Left cardiac atrium (tissue), 4 donors: ENCODE measurements at places on chromosomes 5 and 9. TPM values are rescaled to one million over a fixed set of nuclear protein-coding genes. Genes with fewer than 3 reads are reported as not detected.

- no peak for DNase-seq
Observed at GRCh38 chr5:17766031-17766430, 131.8 kb downstream of the TAF11L14 start.

GRCh38 chr5:68424799-68425537 is 209.4 kb downstream of the PIK3R1 start:
- no peak for DNase-seq

GRCh38 chr5:94209272-94209671 is 409.1 kb downstream of the KIAA0825 start:
- no peak for DNase-seq

GRCh38 chr9:78320875-78321496 is 24.1 kb downstream of the PSAT1 start:
- DNase-seq, result no peak

- DNase-seq, result no peak
Observed at GRCh38 chr5:96692441-96692840, 30.3 kb downstream of the CAST start.

DNA sequence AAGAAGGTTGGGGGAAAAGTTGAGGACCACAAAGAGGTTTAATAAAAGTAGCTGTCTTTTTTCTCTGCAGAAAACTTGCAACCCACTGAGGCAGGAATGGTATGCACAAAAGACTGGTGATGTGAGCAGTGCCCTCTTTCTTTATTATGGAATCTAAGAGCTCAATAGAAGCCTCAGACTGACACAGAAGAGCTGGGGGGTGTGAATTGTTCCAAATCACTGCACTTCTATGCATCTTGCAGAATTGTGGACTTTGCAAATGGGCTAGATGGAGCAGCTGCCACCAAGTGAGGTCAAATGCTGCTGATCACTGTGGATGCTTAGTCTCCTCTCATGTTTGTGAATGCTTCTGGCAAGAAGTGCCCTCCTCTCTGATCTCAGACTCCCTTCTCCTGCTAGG is 227.1 kb downstream of the ZSWIM6 start:
- DNase-seq, result no peak

Gene CYSRT1
- 0.62 TPM for total RNA-seq

- no peak for DNase-seq
Observed at GRCh38 chr5:10542055-10542550, 21.8 kb upstream of the ANKRD33B start.
